ENCODE measurements at places on chromosomes 11 and 22. TPM values are rescaled to one million over a fixed set of nuclear protein-coding genes. Genes with fewer than 3 reads are reported as not detected.

- H3K4me1 ChIP-seq: no peaks in the 10 kb centered on the region
- H3K36me3 ChIP-seq: no peaks in the 10 kb centered on the region
- no peaks in the 10 kb centered on the region for H3K27me3 ChIP-seq
- no peak overlapping the region for H3K27ac ChIP-seq
Observed at GRCh38 chr11:81966340-81966739, 767.3 kb downstream of the FAM181B start.

GRCh38 chr11:96102664-96103078 lies 178.8 kb upstream of the MTMR2 start:
- H3K27ac ChIP-seq: peak overlapping the region; percentile 97
- no peaks in the 10 kb centered on the region for H3K36me3 ChIP-seq
- peaks cover 18% of the 10 kb centered on the region for H3K4me1 ChIP-seq

DNA sequence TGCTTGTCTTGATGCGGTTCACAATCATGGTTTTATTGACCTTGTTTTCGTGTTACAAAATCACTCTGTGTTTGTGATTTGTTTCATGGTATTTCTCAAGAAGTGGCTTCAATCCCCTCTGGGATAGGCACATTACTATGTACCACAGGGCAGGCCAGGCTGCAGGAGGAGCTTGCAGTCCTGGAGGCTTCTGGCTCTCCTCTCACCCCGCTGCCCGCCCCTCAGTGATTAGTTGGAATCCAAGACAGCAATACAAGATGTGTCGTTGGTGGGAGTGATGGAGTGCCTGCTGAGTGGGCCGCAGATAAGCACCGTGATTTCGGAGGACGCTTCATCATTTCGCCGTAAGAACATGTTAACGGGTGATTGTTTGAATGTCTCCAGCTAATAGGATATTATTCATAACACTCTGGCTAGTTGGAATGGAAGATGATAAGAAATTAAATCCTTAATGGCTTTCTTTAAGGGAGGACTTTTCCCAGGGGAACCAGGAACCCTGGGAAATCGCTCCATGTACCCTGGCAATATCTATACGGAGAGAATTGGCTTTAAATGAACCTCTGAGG lies 384.4 kb downstream of the MIAT start:
- peaks cover 3% of the 10 kb centered on the region for H3K27me3 ChIP-seq
- H3K27ac ChIP-seq: no peak overlapping the region
- no peaks in the 10 kb centered on the region for H3K36me3 ChIP-seq

GRCh38 chr11:117989351-117990102 lies 3.3 kb downstream of the IL10RA start:
- H3K4me1 ChIP-seq: peaks cover 7% of the 10 kb centered on the region
- DNase-seq: no peak
- H3K36me3 ChIP-seq: no peaks in the 10 kb centered on the region
- H3K27ac ChIP-seq: no peak overlapping the region
- peaks cover 9% of the 10 kb centered on the region for H3K27me3 ChIP-seq

DNA sequence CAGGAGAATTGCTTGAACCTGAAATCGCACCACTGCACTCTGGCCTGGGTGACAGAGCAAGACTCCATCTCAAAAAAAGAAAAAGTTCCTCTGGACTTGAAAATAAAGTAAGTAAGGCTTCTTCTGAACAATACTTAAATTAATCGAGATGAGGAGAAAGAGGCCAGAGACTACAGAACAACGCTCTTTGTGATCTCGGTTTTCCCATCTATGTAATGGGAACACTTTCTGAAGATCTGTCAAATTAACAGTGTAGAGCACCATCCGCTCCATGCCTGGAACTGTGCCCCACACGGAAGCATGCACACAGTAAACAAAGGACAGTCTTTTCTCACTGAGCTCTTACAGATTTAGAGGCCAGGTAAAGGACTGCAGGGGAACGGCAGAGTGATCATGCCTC lies 9.1 kb downstream of the AP1B1 start:
- H3K4me3 ChIP-seq: no peak overlapping the region
- H3K27me3 ChIP-seq: no peaks in the 10 kb centered on the region
- H3K27ac ChIP-seq: no peak overlapping the region
- H3K4me1 ChIP-seq: no peaks in the 10 kb centered on the region
- peaks cover 6% of the 10 kb centered on the region for H3K36me3 ChIP-seq

GRCh38 chr11:85712953-85713352 lies 27.0 kb upstream of the CCDC89 start:
- H3K27me3 ChIP-seq: no peaks in the 10 kb centered on the region
- no peak overlapping the region for H3K4me3 ChIP-seq
- no peak overlapping the region for H3K27ac ChIP-seq
- DNase-seq: no peak

DNA sequence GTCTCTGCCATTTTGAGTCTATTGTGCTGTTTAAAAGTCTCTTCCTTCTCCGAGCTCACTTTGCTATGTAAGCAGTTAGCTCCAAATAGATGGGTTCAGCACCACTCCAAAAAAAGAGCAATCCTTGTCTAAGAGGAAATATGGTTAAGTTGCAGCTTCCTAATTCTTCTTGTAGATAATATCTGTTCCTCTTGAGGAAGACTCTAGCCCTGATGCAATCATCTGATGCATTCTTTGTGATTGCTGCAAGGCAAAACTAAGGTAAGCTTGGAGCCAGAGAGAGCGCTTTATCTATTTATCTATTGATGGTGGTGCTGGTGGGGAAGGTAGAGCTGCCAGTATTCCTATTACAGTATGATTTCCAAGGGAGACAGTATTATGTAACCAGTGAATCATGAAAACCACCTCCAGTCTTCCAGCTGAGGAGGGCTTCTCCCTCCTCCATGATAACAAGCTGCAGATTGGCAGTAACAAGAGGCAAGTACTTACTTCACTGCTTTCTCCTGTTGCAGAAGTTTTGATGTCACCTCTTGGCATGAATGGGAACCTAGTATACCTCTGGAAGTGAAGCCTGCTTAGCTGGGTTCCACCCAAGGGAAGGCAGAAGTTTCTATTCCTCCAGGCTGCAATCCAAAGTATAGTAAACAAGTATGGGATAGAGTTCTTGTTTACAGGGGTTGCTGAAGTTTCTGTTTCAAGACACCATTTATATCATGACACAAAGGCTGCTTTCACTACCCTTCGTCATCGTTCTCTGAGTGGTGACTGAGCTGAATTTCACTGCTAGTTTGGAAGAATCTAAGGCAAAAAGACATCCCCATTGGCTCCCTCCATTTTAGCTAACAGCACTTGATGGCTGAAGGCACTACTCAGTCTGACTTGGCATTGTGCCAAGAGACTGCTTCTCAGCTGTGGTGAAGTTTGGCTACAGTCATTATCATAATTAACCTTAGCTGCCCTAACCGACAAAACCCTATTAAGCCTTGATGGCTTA lies 49.7 kb downstream of the FDX1 start:
- DNase-seq: no peak
- no peaks in the 10 kb centered on the region for H3K27me3 ChIP-seq
- H3K4me3 ChIP-seq: no peak overlapping the region
- peaks cover 3% of the 10 kb centered on the region for H3K4me1 ChIP-seq

DNA sequence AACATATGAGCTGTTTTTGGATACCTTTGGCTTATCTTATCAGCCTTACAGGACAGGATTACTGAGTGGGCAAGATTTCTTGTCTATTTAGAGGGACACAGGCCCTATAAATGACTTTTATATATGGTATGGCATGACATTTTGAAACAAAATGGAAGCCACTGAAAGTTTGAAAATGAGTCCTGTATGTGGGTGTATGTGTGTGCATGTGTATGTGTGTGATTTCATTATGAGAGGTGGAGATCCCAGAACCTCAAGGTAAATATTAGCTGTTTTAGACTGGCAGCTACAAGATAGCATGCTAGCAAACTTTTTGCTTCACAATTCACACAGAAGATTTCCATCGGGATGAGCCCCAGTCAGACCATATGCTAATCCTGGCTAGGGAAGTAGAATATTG lies 970.5 kb upstream of the CCDC90B start:
- no peak for DNase-seq
- H3K36me3 ChIP-seq: no peaks in the 10 kb centered on the region
- no peaks in the 10 kb centered on the region for H3K4me1 ChIP-seq
- H3K27me3 ChIP-seq: no peaks in the 10 kb centered on the region

Gene CEP126
- polyA plus RNA-seq: 2.1 TPM

Gene SPON1
- not detected for polyA plus RNA-seq

Gene ASPHD2
- polyA plus RNA-seq: 2.2 TPM

Gene TRIM29
- polyA plus RNA-seq: not detected

Gene PGR
- not detected for polyA plus RNA-seq

Gene PNPLA5
- polyA plus RNA-seq: not detected

Gene INCENP
- polyA plus RNA-seq: 14.5 TPM
